Tibial artery (tissue), 4 donors: ENCODE measurements at places on chromosomes 4 and X.

DNA sequence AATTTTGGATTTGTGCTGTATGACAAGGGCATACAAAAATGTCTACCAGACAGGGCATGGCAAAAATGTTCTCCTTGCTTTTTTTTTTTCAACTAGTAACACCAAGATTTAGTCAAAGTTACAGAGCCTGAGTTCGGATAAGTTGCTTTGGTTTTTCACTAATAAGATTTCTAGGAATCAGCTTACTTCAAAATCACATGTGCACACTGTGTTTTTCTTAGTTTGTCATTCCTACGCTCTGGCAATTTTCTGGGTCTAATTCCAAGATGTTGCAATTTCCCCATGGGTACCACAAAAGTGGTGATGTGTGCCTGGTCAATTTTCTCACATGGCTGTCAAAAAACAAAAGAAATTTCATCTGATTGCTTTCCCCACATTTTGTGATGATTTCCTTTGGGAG, 6.3 kb downstream of the C1QTNF7 start:
- peak overlapping the region; percentile 80 for H3K27ac ChIP-seq
- no peak for DNase-seq
- no peak overlapping the region for H3K4me3 ChIP-seq
- peaks cover 51% of the 10 kb centered on the region for H3K4me1 ChIP-seq

DNA sequence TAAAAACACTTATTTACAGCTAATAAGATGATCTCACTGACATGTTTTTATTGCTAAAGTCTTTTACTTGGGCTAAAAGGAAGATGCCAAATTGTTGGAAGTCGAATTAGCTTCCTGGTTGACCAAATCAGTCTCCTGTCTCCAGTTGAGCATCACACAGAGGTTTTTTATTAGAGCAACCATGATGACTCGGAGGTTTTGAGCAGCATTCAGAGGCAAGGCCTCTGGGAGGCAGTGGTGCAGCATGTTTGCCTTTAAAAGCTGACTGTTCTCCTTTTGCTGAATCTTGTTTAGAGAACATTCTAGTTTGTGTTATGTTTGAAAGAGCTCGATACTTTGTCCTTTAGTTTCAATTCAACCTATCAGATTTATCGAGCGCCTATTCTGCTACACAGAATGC, 2.1 kb downstream of the UCHL1 start:
- peaks cover 26% of the 10 kb centered on the region for H3K4me1 ChIP-seq
- H3K4me3 ChIP-seq: no peak overlapping the region
- no peak for DNase-seq
- H3K27me3 ChIP-seq: no peaks in the 10 kb centered on the region
- no peaks in the 10 kb centered on the region for H3K36me3 ChIP-seq

- peaks cover 3% of the 10 kb centered on the region for H3K4me1 ChIP-seq
- H3K27ac ChIP-seq: no peak overlapping the region
- no peaks in the 10 kb centered on the region for H3K27me3 ChIP-seq
- H3K36me3 ChIP-seq: no peaks in the 10 kb centered on the region
Measured at GRCh38 chr4:142778430-142778829, 67.7 kb downstream of the INPP4B start.

DNA sequence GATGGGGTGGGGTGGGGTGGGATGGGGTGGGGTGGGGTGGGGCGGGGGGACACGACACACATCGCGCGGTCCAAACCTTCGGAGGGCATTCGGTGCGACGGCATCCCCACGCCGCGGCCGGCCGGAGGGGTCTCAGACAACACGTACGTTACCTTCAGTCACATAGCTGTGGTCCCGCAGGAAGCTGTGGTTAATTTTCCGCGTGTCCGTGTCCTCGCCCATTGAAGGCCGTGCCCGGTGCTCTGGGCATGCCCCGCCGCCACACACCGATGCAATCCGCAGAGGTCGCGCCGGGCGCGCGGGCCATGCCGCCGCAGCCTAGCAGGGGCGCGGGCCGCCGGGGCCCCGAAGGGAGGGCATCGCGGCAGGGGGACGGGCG, 417 bp downstream of the PPP2R2C start:
- H3K4me3 ChIP-seq: no peak overlapping the region
- H3K27me3 ChIP-seq: peaks cover 83% of the 10 kb centered on the region
- no peak overlapping the region for H3K27ac ChIP-seq

- H3K4me3 ChIP-seq: no peak overlapping the region
- no peak for DNase-seq
- H3K27ac ChIP-seq: no peak overlapping the region
- no peaks in the 10 kb centered on the region for H3K27me3 ChIP-seq
- H3K36me3 ChIP-seq: no peaks in the 10 kb centered on the region
- no peaks in the 10 kb centered on the region for H3K4me1 ChIP-seq
Measured at GRCh38 chr4:176303938-176304337, 15.8 kb upstream of the SPCS3 start.

- peak overlapping the region; percentile 69 for H3K27ac ChIP-seq
- H3K4me3 ChIP-seq: peak overlapping the region; percentile 70
- H3K36me3 ChIP-seq: no peaks in the 10 kb centered on the region
- DNase-seq: no peak
- no peaks in the 10 kb centered on the region for H3K27me3 ChIP-seq
Measured at GRCh38 chrX:154019061-154019621, 561 bp downstream of the IRAK1 start.

- H3K27me3 ChIP-seq: no peaks in the 10 kb centered on the region
- H3K4me3 ChIP-seq: no peak overlapping the region
- H3K27ac ChIP-seq: no peak overlapping the region
- no peak for DNase-seq
- no peaks in the 10 kb centered on the region for H3K4me1 ChIP-seq
Measured at GRCh38 chr4:93469560-93469959, 359.0 kb upstream of the ATOH1 start.

GRCh38 chr4:111210595-111210994, 587.7 kb upstream of the PITX2 start:
- no peak for DNase-seq
- H3K4me3 ChIP-seq: no peak overlapping the region
- H3K4me1 ChIP-seq: no peaks in the 10 kb centered on the region

DNA sequence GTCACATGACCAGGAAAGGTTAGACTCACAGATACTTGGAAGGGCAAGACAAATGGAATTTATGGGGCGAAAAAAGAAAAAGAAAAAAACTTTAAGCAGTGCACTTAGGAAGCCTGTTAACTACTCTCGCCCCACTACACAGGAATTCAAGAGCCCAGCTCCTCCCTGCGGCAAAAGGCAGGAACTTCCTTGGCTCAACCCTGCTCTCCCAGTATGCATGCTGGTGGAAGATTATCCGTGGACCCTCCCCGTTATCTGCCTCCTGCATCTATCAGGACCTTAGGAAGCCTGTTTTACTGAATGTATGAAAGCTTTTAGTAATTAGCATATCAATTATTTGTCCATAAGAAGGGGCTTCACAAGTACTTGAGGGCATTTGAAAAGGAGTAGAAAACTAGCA, 40.1 kb upstream of the RPA4 start:
- no peaks in the 10 kb centered on the region for H3K4me1 ChIP-seq
- no peak overlapping the region for H3K4me3 ChIP-seq
- H3K27me3 ChIP-seq: no peaks in the 10 kb centered on the region
- DNase-seq: no peak

DNA sequence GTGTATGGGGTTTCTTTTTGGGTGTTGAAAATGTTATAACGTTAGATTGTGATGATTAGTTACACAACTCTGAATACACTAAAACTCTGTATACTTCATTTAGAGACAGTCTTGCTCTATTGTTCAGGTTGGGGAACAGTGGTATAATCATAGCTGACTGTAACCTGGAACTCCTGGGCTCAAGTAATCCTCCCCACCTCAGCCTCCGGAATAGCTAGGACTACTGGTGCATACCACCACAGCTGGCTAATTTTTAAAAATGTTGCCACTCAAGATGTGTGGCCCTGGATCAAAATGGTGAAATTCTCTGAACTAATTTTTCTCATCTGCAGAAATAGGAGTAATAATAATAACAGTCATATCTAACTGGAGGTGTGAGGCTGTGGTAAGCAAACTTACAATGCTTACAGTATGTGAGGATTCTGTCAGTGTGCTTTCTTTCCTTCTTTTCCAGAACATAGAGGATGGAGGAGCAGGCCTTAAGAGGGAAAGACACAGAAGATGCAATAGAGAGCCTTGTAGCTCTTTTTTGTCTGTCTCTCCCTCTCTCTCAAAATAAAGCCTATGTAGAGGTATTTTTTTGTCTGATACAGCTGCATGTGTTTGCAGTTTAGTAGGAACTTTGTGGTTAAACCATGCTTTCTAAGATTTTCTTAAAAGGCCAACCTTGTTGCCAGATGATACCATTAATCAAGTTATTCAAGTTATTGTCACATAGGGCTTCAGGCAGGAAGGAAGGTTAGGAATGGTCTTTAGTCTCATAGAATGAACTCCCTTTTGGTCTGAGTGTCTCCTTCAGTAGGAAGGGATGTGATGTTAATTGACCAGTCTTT, 7.5 kb downstream of the ADD1 start:
- DNase-seq: no peak
- H3K4me3 ChIP-seq: no peak overlapping the region
- H3K4me1 ChIP-seq: no peaks in the 10 kb centered on the region
- H3K27ac ChIP-seq: no peak overlapping the region
- H3K36me3 ChIP-seq: peaks cover 10% of the 10 kb centered on the region

DNA sequence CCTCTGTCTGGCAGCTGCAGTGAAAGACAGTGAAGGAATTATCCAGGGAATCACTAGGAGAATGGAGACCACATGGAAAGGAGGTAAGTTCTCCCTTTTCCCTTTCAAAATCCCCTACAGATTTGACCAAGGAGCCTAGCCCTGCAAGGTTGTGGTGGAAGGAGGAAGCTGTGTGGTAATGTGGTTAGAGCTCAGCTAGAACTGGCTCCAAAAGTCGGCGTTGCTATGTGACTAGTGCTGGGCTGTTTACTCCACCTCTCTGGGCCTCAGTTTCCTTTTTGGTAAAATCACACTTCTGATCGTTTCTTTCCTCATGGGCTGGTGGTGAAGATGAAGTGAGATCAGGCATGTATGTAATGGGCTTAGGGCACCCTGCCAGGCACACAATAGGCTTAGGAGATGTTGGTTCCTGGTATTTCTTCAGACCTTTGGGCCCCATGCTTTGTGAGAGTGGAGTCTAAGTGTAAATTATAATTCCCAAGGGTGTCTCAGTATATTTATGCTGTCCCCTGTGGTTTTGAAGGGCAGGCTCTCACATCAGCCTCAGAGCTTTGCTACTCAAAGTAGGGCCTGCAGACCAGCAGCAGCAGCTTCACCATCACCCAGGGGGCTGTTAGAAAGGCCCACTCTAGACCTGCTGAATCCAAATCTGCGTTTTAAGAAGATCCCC, 183.7 kb upstream of the BCOR start:
- H3K27ac ChIP-seq: no peak overlapping the region
- H3K27me3 ChIP-seq: no peaks in the 10 kb centered on the region
- DNase-seq: no peak

DNA sequence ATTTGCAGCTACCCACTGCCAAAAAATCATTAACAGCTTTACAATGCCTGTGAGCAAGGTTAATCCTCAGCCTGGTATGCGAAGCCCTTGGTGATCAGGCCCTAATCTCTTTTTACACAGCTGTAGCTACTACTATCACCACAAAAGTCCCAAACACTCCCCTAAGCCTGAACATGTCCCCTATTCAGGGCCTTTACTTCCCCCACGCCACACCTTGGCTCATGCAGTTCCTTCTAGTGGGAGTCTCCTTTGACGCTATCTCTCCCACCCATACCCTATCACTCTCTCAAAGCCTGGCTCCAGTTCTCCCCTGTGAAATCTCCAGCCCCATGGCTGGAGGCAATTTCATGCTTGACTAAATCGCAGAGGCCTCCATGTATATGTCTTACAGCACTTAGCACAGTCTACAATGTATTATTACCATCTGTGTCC, 90.6 kb upstream of the CBR4 start:
- H3K4me1 ChIP-seq: peaks cover 58% of the 10 kb centered on the region
- H3K27me3 ChIP-seq: no peaks in the 10 kb centered on the region
- peak overlapping the region; percentile 60 for H3K27ac ChIP-seq
- no peak for DNase-seq

DNA sequence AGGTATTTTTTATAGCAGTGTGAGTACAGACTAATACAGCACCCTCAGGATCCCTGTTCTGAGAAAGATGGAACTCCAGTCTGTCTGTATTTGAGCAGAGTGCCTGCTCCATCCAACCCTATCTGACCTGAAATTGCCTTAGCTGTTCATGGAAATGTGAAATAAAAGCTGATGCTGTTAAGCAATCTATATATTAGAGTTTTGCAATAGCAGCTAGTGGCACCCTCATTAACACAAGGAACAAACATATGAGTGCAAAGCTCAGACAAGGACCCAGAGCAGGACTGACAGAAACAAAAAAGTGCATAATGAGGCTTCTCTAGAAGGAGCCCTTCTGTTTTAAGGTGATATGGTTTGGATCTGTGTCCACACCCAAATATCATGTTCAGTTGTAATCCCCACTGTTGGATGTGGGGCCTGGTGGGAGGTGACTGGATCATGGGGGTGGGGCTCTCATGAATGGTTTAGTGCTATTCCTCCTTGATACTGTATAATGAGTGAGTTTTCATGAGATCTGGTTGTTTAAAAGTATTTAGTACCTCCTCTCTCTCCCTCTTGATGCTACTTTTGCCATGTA, 272.9 kb upstream of the KLF3 start:
- H3K27ac ChIP-seq: no peak overlapping the region
- H3K4me3 ChIP-seq: no peak overlapping the region
- H3K4me1 ChIP-seq: peaks cover 9% of the 10 kb centered on the region
- H3K27me3 ChIP-seq: no peaks in the 10 kb centered on the region

DNA sequence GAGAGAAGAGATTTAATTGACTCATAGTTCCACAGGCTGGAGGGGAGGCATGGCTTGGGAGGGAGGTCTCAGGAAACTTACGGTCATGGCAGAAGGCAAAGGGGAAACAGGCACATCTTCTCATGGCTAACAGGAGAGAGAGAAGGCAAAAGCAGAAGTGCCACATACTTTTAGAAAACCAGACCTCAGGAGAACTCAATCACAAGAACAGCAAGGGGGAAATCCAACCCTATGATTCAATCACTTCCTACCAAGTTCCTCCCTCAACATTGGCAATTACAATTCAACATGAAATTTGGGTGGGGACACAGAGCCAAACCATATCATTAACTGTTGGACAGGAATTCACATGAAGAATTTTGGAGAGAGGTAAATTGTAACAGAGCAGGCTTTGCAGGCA, 485.3 kb upstream of the PITX2 start:
- no peaks in the 10 kb centered on the region for H3K27me3 ChIP-seq
- H3K4me3 ChIP-seq: no peak overlapping the region
- no peaks in the 10 kb centered on the region for H3K36me3 ChIP-seq
- DNase-seq: no peak
- H3K4me1 ChIP-seq: no peaks in the 10 kb centered on the region

DNA sequence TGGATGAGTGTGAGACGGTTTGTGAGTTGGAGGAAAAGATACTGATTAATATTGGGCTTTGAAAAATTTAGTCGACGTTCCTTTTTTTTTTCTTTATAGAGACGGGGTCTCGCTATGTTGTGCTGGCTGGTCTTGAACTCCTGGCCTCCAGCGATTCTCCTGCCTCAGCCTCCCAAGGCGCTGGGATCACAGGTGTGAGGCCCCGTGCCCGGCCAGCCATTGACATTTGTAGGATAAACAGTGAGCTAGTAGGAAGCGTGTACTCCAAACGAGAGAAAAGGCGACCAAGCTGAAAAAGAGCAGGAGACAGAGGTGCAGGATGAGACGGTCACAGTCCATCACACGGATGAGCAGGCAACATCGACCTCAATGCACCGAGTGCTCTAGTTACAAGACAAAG, 19.4 kb downstream of the PPP2R3B start:
- H3K27ac ChIP-seq: no peak overlapping the region
- H3K4me3 ChIP-seq: no peak overlapping the region
- H3K27me3 ChIP-seq: peaks cover 20% of the 10 kb centered on the region
- H3K4me1 ChIP-seq: no peaks in the 10 kb centered on the region
- DNase-seq: no peak

- H3K4me1 ChIP-seq: peaks cover 36% of the 10 kb centered on the region
- H3K36me3 ChIP-seq: no peaks in the 10 kb centered on the region
- no peak for DNase-seq
Measured at GRCh38 chr4:3462790-3463415, at the start of gene DOK7. TSS of gene DOK7 (plus strand) at chr4:3463306. CDS start at chr4:3463376, 70 bp downstream.
